IPS DF 6.9 (cell line): ENCODE measurements at places on chromosomes 16 and 17.

- H3K27ac ChIP-seq, result no peak within 1 kb of the TSS
- no peaks in the 10 kb centered on the region for H3K36me3 ChIP-seq
- no peaks in the 10 kb centered on the region for H3K27me3 ChIP-seq
- DNase-seq, result no peak
- H3K4me1 ChIP-seq, result no peaks in the 10 kb centered on the region
- H3K4me3 ChIP-seq, result peak within 1 kb of the TSS; percentile 62; the same call in 1 of the 2 replicates
Observed at GRCh38 chr16:68843482-68844210, at the start of gene TANGO6. Gene TANGO6 (plus strand): TSS chr16:68843531. CDS start chr16:68843618, 87 bp downstream.

GRCh38 chr16:2458887-2459646 is 842 bp upstream of the TEDC2 start:
- H3K27ac ChIP-seq, result no peak overlapping the region
- H3K4me1 ChIP-seq, result peaks cover 9% of the 10 kb centered on the region; the same call in 1 of the 2 replicates
- no peak for DNase-seq
- peaks cover 35% of the 10 kb centered on the region for H3K36me3 ChIP-seq

DNA sequence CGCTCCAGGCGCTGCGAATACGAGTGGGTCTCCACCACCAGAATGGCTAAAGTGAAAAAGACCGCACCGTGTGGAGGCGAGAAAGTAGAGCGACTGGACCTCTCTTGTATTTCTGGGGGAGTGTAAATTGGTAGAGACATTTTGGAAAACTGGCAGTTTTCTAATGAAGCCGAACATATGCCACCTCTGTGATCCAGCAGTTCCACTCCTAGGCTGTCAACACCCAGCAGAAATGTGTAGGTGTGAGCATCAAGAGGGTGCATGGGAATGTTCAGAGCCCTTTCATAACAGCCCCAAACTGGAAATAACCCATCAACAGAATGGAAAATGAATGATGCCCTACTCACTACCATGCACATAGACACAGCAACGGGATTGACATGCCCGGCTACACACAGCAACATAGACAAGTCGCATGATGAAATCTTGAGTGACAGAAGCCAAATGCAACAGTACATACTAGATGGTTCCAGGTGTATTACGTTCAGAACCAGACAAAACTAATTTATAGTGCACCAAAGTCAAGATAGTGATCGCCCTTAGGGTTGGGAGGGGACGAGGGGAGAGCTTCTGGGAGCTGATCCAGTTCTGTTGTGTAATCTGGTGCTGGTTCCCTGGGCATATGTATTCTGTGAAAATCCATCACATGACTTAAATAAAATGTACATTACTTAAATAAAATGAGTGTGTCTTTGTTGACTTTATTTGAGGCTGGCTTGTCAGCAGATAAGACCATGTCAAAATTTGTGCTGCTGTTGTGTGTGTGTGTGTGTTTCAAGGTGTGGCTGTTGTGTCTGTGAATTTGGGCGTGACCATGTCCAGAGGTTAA is 877 bp upstream of the BCL7C start:
- no peak for DNase-seq
- peak overlapping the region; percentile 29; the same call in 1 of the 2 replicates for H3K4me3 ChIP-seq
- no peak overlapping the region for H3K27ac ChIP-seq
- H3K4me1 ChIP-seq, result peaks cover 5% of the 10 kb centered on the region
- no peaks in the 10 kb centered on the region for H3K27me3 ChIP-seq

GRCh38 chr17:47942096-47942510 is 732 bp downstream of the PNPO start:
- H3K4me1 ChIP-seq, result 0 out of 2 replicates have a peak, but pooled peaks cover 2% of the 10 kb centered on the region
- H3K27ac ChIP-seq, result no peak overlapping the region
- H3K27me3 ChIP-seq, result no peaks in the 10 kb centered on the region
- no peaks in the 10 kb centered on the region for H3K36me3 ChIP-seq
- DNase-seq, result no peak
- H3K4me3 ChIP-seq, result peak overlapping the region; percentile 34

DNA sequence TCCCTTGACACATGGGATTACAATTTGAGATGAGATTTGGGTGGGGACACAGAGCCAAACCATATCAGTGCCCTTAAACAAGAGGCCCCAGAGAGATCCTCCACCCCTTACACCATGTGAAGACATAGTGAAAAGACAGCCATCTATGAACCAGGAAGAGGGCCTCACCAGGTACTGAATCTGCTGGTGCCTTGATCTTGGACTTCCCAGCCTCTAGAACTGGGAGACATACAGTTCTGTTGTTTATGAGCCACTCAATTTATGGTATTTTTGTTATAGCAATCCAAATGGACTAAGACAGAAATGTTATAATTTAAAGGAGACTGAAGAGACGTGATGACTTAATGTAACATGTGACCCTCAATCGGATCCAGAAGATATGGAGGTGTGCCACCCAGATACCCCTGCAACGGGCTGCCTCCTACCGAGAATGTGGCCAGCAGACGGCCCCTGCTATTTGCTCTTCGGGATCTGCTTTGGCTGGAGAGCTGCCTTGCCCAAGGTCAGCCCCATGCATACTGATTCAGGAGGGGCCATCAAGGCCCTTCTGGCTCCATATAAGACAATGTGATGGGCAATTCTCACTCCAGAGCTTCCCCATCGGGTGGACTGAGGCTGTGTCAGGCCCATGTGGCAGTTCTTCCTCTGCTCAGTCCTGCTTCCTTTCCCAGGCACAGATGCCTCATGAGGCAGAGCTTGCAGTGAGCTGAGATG is 80.6 kb downstream of the NETO2 start:
- H3K27me3 ChIP-seq, result no peaks in the 10 kb centered on the region
- no peak overlapping the region for H3K27ac ChIP-seq
- H3K36me3 ChIP-seq, result no peaks in the 10 kb centered on the region
- no peak for DNase-seq
- H3K4me3 ChIP-seq, result no peak overlapping the region
- no peaks in the 10 kb centered on the region; the same call in 1 of the 2 replicates for H3K4me1 ChIP-seq

- peaks cover 10% of the 10 kb centered on the region for H3K4me1 ChIP-seq
- no peak overlapping the region for H3K4me3 ChIP-seq
- peaks cover 5% of the 10 kb centered on the region; the same call in 1 of the 2 replicates for H3K36me3 ChIP-seq
- no peaks in the 10 kb centered on the region for H3K27me3 ChIP-seq
Observed at GRCh38 chr16:2159175-2159838, 3.7 kb downstream of the TRAF7 start.

GRCh38 chr16:1053121-1053521 is 19.4 kb upstream of the SSTR5 start:
- H3K27ac ChIP-seq, result no peak overlapping the region
- no peaks in the 10 kb centered on the region for H3K27me3 ChIP-seq
- peaks cover 3% of the 10 kb centered on the region; the same call in 1 of the 2 replicates for H3K4me1 ChIP-seq
- H3K4me3 ChIP-seq, result no peak overlapping the region

GRCh38 chr16:90018297-90018651 is 982 bp downstream of the DBNDD1 start:
- H3K27ac ChIP-seq, result no peak overlapping the region
- DNase-seq, result no peak

GRCh38 chr17:63993368-63993985 is 4.7 kb upstream of the PRR29 start:
- DNase-seq, result no peak
- H3K4me1 ChIP-seq, result peaks cover 2% of the 10 kb centered on the region
- no peaks in the 10 kb centered on the region for H3K27me3 ChIP-seq
- no peaks in the 10 kb centered on the region for H3K36me3 ChIP-seq
- no peak overlapping the region for H3K4me3 ChIP-seq

DNA sequence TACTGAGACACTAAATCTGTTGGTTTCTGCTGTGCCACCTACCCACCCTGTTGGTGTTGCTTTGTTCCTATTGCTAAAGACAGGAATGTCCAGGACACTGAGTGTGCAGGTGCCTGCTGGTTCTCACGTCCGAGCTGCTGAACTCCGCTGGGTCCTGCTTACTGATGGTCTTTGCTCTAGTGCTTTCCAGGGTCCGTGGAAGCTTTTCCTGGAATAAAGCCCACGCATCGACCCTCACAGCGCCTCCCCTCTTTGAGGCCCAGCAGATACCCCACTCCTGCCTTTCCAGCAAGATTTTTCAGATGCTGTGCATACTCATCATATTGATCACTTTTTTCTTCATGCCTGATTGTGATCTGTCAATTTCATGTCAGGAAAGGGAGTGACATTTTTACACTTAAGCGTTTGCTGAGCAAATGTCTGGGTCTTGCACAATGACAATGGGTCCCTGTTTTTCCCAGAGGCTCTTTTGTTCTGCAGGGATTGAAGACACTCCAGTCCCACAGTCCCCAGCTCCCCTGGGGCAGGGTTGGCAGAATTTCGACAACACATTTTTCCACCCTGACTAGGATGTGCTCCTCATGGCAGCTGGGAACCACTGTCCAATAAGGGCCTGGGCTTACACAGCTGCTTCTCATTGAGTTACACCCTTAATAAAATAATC is 14.6 kb downstream of the STH start:
- H3K27ac ChIP-seq, result no peak overlapping the region
- H3K4me1 ChIP-seq, result no peaks in the 10 kb centered on the region
- no peaks in the 10 kb centered on the region for H3K36me3 ChIP-seq
- no peak for DNase-seq

GRCh38 chr17:33526717-33527116 is 233.6 kb upstream of the ASIC2 start:
- DNase-seq, result no peak
- H3K4me3 ChIP-seq, result no peak overlapping the region
- no peaks in the 10 kb centered on the region for H3K27me3 ChIP-seq
- H3K27ac ChIP-seq, result no peak overlapping the region
- 0 out of 2 replicates have a peak, but pooled peaks cover 1% of the 10 kb centered on the region for H3K4me1 ChIP-seq

- H3K27me3 ChIP-seq, result no peaks in the 10 kb centered on the region; the same call in 1 of the 2 replicates
- peaks cover 4% of the 10 kb centered on the region; the same call in 1 of the 2 replicates for H3K36me3 ChIP-seq
- DNase-seq, result no peak
- no peak overlapping the region for H3K4me3 ChIP-seq
- H3K27ac ChIP-seq, result no peak overlapping the region
Observed at GRCh38 chr17:39665642-39666224, 584 bp downstream of the TCAP start.

GRCh38 chr17:46733837-46734475 is 84.5 kb downstream of the WNT3 start:
- no peaks in the 10 kb centered on the region for H3K4me1 ChIP-seq
- no peak for DNase-seq
- H3K4me3 ChIP-seq, result no peak overlapping the region

- H3K4me3 ChIP-seq, result no peak overlapping the region
- DNase-seq, result no peak
- no peaks in the 10 kb centered on the region for H3K4me1 ChIP-seq
- H3K27ac ChIP-seq, result no peak overlapping the region
Observed at GRCh38 chr17:51580869-51581268, 320.5 kb downstream of the UTP18 start.

GRCh38 chr16:67986949-67987348 is 6.7 kb upstream of the DPEP3 start:
- H3K36me3 ChIP-seq, result no peaks in the 10 kb centered on the region; the same call in 1 of the 2 replicates
- no peak overlapping the region for H3K4me3 ChIP-seq
- H3K27me3 ChIP-seq, result no peaks in the 10 kb centered on the region
- H3K4me1 ChIP-seq, result no peaks in the 10 kb centered on the region
- H3K27ac ChIP-seq, result no peak overlapping the region
- DNase-seq, result no peak

GRCh38 chr16:22763437-22764080 is 50.4 kb upstream of the HS3ST2 start:
- no peak overlapping the region for H3K4me3 ChIP-seq
- H3K27me3 ChIP-seq, result no peaks in the 10 kb centered on the region
- DNase-seq, result no peak
- H3K4me1 ChIP-seq, result peaks cover 3% of the 10 kb centered on the region; the same call in 1 of the 2 replicates

GRCh38 chr16:57703416-57704010 is 8.9 kb downstream of the DRC7 start:
- no peaks in the 10 kb centered on the region for H3K36me3 ChIP-seq
- no peak for DNase-seq
- H3K27ac ChIP-seq, result no peak overlapping the region
- H3K4me1 ChIP-seq, result no peaks in the 10 kb centered on the region
- H3K27me3 ChIP-seq, result no peaks in the 10 kb centered on the region

DNA sequence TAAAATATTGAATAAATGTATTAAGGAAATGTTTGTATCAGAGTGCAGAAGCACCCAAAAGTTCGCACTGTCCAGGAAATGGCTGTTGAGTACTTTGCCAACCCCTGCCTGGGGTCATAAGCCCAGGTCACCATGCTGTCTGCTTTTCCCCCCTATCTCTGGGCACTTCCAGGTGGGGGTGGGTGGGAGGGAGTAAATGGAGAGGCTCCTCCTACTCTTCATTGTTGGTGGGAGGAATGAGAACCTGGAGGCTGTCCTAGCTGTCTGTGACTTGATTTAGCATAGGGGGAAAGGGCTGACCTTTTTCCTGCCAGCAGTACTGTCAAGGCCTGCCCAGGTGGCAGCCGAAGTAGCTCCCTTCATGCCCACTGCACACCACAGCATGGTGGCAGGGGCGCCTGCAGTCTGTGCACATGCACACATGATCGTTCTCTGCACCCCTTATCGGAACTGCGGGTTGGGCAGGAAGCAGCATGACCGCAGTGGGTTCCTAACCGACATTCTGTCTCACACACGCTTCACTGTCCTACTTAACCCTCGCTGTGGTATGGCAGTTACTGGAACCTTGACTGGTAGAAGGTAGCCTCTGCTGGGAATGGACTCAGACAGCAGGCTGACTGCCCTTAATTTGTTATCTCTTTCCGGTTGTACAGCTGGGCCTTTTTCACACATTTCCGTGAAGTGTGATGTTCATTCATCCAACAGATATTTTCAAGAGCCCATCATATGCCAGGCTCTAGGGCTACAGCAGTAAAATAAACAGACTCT is 41.5 kb downstream of the LDHD start:
- no peak overlapping the region for H3K4me3 ChIP-seq
- H3K27ac ChIP-seq, result no peak overlapping the region
- DNase-seq, result no peak
- H3K36me3 ChIP-seq, result no peaks in the 10 kb centered on the region
- H3K4me1 ChIP-seq, result peaks cover 7% of the 10 kb centered on the region
- no peaks in the 10 kb centered on the region for H3K27me3 ChIP-seq

GRCh38 chr17:80795754-80796153 is 195.9 kb upstream of the CHMP6 start:
- no peak for DNase-seq
- no peaks in the 10 kb centered on the region; the same call in 1 of the 2 replicates for H3K4me1 ChIP-seq
- H3K27ac ChIP-seq, result no peak overlapping the region
- H3K4me3 ChIP-seq, result no peak overlapping the region
- H3K27me3 ChIP-seq, result no peaks in the 10 kb centered on the region

DNA sequence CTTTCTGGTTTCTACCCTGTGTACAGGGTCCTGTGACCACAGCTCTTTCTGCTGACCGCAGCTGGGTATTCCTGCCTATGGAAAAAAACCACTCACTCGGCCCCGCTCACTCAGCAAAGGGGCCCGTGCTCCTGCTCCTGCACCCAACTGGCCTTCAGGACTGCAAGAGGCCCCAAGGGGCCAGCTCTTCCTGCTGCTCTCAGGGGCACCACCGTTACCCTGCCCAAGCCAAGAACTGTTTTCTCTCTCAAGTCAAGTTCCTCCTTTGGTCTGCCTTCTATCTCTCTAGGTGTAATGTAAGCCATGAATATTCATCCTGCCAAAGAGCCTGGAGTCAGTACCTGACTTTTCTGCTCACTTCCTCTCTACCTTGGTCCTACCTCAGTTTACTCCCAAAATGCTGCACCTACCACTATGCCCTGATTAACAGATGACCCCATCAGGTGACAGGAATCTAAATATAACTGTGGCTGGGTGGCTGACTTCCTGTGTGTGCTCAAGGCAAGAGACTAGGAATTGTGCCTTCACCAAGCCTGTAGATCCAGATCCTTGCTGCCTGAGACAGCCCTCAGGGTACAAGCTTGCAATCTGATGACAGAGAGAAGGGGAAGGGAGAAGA is 20.4 kb upstream of the SCIMP start:
- H3K4me1 ChIP-seq, result no peaks in the 10 kb centered on the region; the same call in 1 of the 2 replicates
- no peaks in the 10 kb centered on the region for H3K27me3 ChIP-seq
- H3K4me3 ChIP-seq, result no peak overlapping the region
- DNase-seq, result no peak
- H3K27ac ChIP-seq, result no peak overlapping the region

GRCh38 chr16:24070851-24071250 is 185.3 kb upstream of the CACNG3 start:
- DNase-seq, result peak; percentile 82
- no peaks in the 10 kb centered on the region for H3K36me3 ChIP-seq
- H3K4me1 ChIP-seq, result peaks cover 1% of the 10 kb centered on the region; the same call in 1 of the 2 replicates
- no peaks in the 10 kb centered on the region for H3K27me3 ChIP-seq
- H3K27ac ChIP-seq, result no peak overlapping the region
